ENCODE measurements at places on chromosomes 5 and 9.

- peak; percentile 95 for DNase-seq
Observed at GRCh38 chr9:136483589-136484152, 831 bp upstream of the SEC16A start.

DNA sequence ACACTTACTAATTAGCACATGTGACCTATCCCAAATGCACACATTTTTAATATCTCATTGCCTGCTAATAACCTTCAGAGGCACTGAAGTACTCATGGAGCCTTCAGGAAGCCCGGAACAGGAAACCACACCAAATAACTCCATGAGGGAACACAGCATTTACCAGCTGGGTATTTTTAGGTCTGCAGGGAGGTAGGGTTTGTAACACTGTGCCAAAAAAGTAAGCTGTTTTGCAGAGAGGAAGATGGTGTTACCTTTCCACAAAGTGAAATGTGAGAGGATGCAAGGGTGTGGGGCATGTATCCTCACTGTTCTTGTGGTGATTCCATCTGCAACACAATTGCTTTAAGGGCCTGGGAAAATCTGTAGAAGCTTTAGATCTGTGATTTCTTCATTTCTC lies 64.4 kb downstream of the NUDT12 start:
- DNase-seq = no peak

DNA sequence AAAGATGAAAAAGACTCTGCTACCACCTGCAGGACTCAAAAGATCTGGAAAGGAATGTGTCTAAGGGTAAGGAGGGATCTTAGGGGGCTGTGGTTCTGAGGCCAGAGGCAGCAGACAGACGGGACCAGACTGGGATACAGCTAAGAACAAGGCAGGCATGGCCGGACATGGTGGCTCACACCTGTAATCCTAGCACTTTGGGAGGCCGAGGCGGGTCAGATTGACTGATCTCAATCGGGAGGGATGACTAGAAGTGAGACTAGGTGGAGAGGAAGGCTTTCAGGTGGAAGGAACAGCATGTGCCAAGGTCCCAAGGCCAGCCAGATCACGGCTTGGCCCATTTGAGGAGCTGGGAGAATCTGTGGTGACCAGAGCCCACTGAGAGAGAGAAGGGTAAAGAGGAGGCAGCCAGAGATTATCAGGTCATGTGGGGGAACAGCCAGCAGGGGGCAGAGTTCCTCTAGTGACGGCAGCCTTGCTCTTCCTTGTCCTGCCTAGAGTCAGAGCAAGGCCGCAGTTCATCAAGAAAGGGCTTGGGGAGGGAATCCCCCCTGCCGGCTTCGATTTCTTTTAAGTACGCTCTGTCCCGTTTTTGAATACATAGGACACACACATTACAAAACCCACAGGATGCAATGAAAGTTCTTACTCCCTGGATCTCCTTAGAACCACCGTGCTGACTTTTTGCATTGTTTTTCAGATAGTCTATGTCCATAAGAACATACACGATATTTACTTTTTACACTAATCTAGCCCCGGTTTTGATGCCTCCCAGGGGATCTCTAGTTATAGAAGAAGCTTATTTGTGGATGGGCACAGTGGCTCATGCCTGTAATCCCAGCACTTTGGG lies 2.6 kb upstream of the OLFML2A start:
- DNase-seq = peak; percentile 79

DNA sequence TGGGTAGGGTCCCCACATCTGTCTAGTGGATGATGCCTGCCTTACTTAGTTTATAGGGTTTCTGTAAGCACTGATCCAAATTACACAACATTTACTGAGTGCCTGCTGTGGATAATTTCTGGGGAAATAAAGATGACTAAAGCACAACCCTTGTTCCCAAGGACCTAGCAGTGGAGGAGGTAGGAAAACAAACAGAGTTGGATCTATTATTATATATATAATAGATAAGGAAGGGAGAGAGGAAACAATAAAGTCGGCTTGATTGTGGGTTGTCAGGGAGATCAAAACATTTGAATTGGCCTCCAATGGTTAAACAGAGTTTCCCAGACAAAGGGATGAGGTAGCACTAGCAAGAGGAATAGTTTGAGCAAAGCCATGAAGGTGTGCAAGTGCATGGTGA lies 14.0 kb downstream of the IL33 start:
- DNase-seq = no peak

- no peak for DNase-seq
Observed at GRCh38 chr9:71607461-71607881, 160.8 kb downstream of the CEMIP2 start.

DNA sequence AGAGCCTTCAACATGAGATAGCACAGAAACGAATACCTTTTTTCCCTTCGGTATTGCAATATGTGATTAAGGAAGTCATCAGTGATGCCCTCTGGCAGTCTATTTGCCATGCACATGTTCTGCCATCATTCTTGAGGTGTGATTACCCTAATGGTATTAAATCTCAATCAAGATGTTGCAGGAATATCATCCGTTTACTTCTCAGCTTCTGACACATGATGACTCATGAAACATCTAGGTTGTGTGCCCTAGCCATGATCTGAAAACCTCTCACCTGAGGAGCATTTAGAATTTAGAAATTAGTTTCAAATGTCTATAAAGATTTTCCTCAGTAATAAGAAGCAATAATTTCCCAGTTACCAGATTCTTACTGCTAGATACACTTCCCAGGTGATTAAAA lies 209.1 kb downstream of the ADGRV1 start:
- no peak for DNase-seq

DNA sequence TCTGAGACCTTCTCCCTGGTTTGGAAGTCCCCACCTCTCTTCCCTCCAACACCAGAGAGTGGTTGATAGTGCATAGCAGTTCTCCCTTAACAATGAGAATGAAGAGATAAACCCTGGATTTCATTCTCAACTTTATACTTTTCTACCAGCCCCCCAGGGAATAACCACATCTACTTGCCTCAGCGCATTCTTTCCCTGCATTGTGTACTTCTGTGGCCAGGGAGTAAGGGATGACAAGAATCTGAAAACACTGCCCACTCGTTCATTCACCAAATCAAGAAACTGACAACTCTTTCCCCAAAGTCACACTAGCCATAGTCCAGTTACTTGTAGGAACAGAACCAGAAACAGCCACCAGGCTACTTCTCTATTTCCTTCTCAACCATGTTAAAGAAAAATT lies 46.0 kb upstream of the SPIN1 start:
- no peak for DNase-seq

DNA sequence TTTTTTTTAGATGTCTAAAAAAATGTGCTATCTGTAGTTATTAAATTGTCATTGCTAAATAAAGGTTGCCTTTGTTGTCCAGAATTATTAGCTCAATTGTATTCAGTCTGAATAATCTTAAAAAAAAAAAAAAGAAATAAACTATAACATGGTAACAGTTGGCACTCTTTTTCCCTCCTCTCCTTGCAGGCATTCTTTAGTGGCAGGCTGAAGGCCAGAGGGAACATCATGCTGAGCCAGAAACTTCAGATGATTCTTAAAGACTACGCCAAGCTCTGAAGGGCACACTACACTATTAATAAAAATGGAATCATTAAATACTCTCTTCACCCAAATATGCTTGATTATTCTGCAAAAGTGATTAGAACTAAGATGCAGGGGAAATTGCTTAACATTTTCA lies 87.6 kb upstream of the FAM170A start:
- DNase-seq = no peak

GRCh38 chr9:114157516-114158176 lies 2.3 kb downstream of the COL27A1 start:
- no peak for DNase-seq

- no peak for DNase-seq
Observed at GRCh38 chr9:129907201-129907600, 71.9 kb downstream of the USP20 start.

DNA sequence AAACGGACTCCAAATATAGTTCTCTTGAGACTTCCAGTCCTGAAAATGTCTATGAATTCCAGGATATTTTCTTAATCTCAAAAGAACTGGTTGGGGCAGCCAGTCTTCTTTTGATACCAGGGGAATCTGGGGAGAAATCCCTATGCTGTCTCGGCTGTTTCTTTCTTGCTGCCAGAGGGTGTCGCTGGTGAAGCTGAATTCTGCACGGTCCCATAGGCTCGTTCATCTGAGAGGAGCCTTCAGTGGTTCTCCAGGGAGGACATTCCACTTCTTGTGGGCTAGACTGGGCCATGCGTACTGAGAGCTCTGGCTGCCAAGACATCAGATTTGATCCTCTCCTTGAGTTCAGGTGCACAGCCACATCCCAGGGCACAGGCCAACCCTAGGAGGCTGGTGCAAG lies 155.0 kb upstream of the CLINT1 start:
- no peak for DNase-seq

DNA sequence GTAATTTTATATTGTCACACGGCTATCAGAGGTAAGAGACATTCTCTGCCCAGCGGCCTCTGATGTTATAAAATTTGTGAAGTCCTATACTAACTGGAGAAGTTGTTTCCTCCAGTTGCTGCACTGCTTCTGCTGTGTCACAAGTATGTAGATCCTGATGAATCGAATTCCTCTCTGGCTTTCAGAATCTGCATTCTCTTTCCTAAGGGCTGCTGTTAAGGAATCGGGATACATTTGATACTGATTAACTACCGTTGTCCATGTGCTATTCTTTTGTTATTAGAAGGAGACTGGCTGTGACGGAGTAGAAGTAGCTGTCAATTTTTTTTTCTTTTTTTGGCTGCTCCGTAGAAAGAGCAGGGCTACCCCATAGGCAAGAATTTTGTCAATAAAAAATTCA lies 81.7 kb upstream of the LRRC70 start:
- no peak for DNase-seq

DNA sequence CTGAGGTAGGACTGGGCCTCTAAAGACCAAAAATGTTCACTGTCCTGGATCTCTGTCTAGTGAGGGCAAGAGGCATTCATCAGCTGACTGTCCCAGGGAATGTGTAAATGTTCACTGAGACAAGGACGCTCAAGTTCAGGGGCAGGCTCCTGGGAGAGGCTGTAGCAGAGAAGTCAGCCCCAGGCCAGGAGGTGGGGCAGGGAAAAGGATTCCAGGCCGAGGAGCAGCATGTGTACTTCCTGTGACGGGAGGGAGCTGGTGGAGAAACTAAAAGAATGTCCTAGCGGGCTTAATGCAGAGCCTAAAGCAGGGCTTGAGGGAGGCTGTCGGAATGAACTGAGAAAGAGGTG lies 205.8 kb downstream of the GABBR2 start:
- DNase-seq = no peak

GRCh38 chr5:82540301-82540700 lies 262.1 kb upstream of the RPS23 start:
- DNase-seq = no peak

GRCh38 chr5:36403632-36404311 lies 102.1 kb upstream of the RANBP3L start:
- peak; percentile 9 for DNase-seq

GRCh38 chr9:135221951-135222631 lies 134.6 kb downstream of the OLFM1 start:
- DNase-seq = no peak

GRCh38 chr9:133592731-133593409 lies 16.3 kb downstream of the FAM163B start:
- DNase-seq = no peak

GRCh38 chr9:21110708-21111576 lies 30.7 kb downstream of the IFNW1 start:
- DNase-seq = no peak

DNA sequence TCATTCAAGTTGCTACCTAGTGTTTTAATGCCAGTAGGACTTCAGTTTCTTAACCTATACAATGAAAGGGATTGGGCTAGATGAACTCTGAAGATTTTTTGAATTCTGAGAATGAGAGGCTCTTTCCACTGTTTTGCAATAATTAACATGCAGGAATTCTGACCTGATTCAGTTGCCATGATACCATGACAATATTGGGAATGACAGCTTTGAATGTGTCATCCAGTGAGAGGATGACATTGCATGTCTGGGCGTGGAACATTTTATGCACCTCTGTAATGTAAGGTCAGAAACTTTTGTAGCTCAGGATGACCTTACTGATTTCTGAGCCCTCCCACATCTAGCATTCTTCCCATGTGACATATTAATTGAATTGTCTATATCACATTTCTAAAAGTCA lies 30.6 kb upstream of the SPINK5 start:
- no peak for DNase-seq

DNA sequence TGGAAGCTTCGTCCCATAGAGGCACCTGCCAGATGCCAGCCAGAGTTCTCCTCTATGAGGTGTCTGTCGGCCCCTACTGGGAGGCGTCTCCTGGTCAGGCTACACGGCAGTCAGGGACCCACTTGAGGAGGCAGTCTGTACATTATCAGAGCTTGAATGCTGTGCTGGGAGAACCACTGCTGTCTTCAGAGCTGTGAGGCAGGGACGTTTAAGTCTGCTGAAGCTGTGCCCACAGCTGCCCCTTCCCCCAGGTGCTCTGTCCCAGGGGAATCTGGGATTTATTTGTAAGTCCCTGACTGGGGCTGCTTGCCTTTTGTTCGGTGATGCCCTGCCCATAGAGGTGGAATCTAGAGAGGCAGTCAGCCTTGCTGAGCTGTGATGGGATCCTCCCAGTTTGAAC lies 70.8 kb downstream of the NDUFS4 start:
- DNase-seq = no peak

- DNase-seq = no peak
Observed at GRCh38 chr5:59040804-59041201, 457.9 kb downstream of the RAB3C start.

DNA sequence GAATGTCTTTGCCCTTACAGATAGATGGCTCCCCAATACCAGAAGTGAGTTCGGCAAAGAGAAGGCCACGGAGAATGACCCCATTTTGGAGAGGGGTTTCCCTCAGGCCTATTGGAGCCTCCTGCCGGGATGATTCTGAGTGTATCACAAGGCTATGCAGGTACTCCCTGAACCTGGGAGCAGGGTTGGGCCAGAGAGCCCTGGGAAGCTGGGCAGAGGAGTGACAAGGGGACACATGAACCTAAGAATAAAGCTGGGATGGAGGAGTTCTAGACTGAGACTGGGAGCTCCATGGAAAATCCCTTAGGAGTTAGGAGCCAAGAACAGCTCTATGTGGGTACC lies 433 bp downstream of the LEAP2 start:
- no peak for DNase-seq

- no peak for DNase-seq
Observed at GRCh38 chr5:32990593-32991420, 279.7 kb downstream of the NPR3 start.

- DNase-seq = no peak
Observed at GRCh38 chr5:136309932-136310598, 55.3 kb downstream of the TRPC7 start.

GRCh38 chr5:173744551-173744950 lies 128.1 kb upstream of the BOD1 start:
- no peak for DNase-seq

DNA sequence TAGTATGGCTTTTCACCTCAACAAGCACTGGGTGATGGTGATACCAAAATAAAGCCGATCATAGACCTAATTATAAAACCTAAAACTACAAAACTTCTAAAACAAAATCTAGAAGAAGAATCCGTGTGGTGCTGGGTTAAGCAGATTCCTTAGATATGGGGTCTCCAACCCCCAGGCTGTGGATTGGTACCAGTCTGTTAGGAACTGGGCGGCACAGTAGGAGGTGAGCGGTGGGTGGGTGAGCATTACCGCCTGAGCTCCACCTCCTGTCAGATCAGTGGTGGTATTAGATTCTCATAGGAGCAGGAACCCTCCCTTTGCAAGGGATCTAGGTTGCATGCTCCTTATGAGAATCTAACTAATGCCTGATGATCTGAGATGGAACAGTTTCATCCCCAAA lies 33.2 kb downstream of the MRPS27 start:
- DNase-seq = no peak

All from CD4-positive, alpha-beta T cell treated with Interferon gamma for 1 hour (primary cell).